NCI-H82 (cell line): ENCODE measurements at places on chromosomes 1 and 21.

GRCh38 chr1:27436204-27437159 lies 44.1 kb downstream of the GPR3 start:
- DNase-seq: peak; percentile 21

DNA sequence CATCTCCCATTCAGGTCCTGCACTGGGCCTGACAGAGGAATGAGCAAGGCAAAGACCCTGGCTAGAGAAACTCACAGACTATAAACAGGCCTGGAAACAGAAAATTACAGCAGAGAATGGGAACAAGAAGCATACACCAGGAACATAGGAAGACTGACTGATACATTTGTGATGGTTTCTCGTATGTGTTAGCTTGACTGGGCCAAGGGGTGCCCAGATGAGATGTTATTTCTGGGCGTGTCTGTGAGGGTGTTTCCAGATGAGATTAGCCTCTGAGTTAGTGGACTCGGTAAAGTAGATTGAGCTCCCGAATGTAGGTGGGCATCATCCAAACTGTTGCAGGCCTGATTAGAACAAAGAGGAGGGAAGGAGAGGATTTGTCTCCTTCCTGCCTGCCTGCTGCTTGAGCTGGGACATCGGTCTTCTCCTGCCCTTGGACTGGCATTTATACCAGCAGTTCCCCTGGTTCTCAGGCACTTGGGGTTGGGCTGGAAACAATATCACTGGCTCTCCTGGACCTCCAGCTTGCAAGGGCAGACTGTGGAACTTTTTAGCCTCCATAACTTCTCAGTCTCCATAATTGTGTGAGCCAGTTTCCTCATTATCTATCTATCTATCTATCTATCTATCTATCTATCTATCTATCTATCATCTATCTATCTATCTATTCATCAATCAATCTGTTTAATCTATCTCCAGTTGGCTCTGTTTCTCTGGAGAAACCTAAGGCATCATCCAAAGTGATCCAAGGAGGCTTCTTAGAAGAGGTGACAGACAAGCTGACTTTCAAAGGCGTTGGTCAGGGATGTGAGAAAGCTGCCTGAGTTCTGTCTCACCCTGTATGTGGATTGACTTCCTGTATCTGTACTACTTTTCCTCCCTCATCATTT lies 9.7 kb upstream of the FOXO6 start:
- no peak for DNase-seq

- DNase-seq: no peak
Observed at GRCh38 chr1:18583326-18583941, 47.2 kb upstream of the PAX7 start.

- no peak for DNase-seq
Observed at GRCh38 chr21:27582948-27583430, 616.1 kb upstream of the ADAMTS5 start.

DNA sequence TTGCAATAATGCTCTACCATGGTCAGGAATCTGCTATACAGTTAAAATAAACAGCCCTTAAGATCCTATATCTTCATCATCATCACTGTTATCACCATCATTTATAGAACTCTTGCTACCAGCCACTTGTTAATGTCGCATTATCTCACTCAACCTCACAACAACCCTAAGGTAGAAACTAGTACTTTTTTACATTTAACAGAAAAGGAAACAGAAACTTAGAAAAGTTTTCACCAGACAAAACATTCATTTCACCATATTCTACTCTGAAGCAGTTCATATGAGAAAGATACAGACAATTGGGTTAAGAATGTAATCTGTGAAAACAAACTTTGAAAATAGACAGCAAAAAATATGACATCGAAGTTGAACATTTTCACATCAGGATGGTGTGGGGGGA lies 262.6 kb downstream of the ATG4C start:
- DNase-seq: no peak

DNA sequence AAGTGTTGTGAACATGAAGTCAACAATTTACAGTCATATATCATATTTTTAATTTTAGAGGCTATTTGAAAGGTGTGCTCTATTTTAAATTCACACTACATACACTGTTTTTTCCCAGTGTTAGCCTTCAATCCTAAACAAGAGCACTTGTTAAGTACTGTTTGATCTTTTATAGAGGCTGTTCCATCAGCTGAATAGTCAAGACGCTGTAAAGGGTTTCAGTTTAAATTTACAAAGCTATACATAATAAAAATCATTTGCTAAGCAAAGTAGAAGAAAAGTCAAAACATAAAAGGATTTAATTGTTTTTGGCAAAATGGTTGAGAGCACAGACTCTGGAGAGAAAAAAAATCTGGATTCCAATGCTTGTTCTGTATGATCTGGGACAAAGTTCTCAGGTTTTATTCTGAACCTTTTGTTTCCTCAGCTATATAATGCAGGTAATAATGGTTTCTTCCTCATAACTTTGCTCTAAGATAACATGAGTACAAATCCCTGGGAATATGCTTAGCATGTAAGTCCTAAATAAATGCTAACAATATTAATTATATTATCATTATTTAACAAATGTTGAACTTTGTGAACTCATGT lies 44.3 kb downstream of the RBM11 start:
- no peak for DNase-seq

DNA sequence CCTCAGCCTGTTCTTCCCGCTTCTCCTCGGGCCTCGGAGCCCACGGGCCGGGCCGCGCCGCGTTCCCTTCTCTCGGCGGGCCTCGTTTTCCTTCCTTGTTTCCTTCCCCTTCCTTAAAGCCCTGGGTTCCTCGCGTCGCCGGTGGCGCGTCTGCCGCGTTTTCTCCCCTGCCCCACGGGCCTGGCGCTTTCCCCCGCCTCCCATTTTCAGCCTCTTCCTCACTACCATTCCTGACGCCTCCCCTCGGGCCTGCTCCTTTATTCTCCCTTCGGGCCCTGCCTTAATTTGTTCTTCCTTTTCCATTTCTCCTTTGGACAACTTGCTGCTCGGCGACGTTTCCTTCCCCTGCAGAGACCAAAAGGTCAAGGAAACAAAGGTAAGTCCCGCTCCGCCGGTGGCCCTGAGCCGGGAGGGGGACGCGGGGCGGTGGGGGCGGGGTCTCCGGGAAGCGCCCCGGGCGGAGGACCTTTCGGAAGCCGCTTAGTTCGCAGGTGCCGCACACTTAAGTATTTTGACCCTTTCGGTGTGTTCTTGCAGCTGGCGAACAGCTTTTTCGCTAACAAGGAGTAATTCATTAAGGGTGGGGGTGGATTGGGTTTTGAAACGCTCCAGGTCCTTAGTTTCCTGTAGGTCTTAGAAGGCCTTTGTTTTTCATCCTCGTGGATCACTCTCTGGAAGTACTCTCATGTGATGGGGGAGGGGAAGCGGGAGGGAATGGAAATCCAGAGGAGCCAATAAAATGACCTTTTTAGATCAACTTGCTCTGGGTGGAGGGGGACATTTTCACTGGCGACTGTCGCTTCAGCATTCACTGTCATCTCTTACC lies 780 bp downstream of the YTHDF2 start:
- peak; percentile 87 for DNase-seq

DNA sequence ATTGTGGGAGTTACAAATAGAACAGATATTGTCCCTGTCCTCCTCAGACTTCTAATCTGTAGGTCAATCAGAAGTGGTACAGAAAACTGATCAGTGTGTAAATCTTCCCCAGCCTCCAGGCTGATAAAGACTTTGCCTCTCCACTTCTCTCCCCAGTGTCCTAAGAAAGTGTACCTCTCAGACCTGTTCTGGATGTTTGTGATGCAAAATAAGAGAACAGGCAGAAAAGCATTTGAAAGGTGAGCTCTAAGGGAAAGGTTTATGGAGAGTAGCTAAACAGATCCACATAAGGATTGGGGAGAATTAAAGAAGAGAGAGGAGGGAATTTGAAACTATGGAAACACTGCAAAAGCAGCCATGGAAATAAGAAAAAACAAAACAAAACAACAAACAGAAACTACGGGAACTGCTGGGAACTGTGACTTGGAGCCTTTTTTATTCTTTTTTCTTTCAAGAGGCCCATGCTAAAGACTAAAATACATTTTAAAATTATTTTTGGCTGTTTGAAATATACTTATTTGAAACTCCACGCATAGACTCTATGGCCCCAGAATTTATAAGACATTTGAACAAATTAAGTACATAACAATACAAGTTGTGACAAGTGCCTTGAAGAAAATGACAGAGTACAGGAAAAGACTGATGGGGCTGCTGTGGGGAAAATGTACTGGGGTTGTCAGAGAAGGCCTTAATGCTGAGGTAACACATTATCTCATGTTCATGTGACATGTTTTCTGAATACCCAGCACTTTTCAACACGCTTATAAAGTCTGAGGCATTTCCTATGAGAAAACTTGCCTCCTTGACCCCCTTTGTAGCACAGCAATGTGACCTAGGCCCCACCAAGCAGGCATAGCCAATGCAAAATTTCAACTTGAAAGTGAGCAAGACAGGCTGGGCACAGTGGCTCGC lies 51.2 kb downstream of the TRAF5 start:
- DNase-seq: no peak

DNA sequence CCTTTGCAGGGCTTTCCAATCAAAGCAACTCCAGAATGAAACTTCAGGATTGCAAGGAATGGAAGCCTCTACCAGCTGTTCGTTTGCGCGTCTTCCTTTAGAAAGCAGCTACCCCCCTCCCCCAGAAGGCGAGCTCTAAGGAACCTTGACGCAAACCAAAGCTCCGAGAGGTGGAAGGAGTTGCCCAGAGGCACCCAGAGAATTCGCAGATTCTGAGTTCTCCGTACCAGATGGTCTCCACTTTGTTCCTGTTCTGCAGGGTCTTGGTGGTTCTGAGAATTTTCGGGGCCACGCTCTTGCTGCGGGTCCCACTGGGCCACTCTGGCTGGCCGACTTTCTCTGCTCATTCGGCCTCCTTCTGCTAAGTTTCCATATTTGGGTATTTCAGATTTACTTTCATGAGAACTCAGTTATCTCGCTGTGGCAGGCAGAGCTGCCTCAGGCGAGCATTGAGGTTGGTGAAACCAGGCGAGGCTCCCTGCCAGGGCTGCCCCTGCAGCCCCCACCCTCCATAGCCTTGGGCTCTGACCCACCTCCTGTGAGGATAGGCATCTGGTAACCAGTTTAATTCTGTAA lies 801 bp downstream of the TRAF5 start:
- peak; percentile 81 for DNase-seq

DNA sequence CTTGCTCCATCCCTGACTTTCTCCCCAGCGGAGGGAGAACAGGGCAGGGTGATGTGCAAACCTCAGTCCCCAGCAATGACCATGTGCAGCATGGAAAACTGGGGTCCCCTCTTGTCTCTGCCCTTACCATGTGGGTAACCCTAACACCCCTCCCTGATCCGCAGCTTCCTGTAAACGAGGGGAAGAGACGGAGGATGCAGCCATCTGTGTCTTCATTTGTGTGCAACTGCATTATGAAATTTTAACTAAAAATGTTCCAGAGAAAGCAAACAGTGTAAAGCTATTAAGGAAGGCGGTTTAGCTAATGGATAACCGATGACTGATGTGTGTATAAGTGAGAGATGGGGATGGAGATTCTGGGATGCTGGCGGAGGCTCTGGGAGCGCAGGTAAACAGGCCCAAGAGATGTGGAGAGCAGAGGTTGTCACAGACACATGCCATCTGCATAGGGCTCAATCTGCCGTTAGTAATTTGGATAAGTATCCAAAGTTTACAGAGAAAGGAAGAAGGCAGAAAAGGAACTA lies 206.6 kb downstream of the DSCAM start:
- DNase-seq: peak; percentile 39

GRCh38 chr1:183289051-183289496 lies 103.0 kb downstream of the LAMC2 start:
- no peak for DNase-seq

- peak; percentile 68 for DNase-seq
Observed at GRCh38 chr1:234585330-234586055, 24.5 kb downstream of the IRF2BP2 start.

DNA sequence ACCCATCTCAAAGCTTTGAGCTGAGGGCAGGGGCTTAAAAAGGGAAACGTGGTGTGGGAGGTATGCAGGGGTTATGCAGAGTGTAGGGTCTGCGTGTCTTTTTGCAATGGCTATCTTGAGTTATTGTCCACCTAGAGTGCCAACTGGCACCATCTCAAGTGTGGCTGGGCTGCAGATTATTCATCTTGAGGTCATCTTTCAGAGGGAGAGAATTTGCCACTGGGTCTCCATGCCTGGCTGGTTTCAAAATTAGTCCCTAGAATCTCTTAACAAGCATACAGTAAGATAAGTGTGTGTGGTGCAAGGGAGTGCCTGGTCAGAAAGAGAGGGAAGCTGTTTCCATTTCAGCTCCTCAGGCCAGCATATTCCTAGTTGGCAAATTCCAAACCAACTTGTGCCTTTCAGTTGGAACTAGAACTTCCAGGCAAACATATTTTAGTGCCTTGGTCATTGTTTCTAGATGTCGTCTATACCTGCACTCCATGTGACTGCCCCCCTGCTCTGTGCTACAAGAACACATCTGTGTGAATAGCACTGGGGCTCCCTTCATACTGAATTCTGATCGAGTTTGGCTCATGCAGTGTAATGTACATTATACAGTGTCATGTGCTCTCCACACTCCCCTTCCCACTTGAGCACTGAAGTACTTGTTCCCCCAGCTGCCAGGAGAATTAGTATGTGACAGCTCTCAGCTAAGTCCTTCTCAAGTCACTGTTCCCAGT lies 5.0 kb upstream of the OR2T8 start:
- DNase-seq: no peak

DNA sequence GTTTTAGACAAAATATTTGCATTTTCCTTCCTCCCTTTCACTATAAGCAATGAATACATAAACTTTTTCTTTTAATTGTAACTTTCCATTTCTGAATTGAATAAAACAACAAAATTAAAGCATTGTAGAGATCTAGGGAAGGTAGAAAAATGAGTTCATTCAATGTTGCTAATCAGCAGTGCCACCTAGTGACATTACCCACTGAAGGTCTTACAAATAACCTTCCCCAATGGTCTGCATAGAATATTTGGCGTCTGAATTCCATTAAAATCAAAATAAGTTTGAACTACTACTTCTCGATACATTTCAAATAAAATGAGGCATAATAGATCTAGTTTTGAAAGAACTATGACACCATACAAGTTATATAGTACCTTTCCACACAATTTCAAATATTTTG lies 19.6 kb downstream of the FH start:
- DNase-seq: peak; percentile 72

- DNase-seq: peak; percentile 68
Observed at GRCh38 chr1:9196129-9197040, 38.2 kb upstream of the H6PD start.

GRCh38 chr1:87330885-87331364 lies 2.2 kb downstream of the LMO4 start:
- no peak for DNase-seq

DNA sequence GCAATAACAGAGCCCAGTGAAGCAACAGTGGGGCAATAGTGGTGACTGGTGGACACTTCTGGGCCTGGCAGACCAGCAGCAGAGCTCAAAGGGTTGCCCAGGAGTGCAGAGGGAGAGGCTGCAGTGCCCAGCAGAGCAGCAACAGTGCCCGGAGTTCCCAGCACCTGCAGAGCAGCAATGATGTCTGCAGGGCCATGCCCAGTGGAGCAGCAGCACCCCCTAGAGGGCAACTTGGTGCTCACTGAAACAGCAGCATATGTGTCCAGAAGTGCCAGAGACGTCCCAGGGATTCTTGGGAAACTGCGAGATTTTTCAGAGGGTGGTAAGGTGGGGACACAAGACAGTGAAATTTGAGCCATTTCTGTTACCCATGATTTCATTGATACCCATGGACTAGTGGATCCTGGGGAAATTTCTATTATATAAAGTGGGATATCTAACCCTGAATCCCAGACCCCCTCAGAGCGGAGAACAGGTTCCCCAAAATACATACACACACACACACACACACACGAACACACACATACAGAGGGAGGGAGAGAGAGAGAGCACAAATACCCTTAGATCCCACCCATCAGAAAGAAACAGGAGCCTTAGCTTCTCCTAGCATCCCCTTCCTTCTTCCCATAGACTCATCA lies 156.9 kb upstream of the GJB5 start:
- peak; percentile 83 for DNase-seq

GRCh38 chr1:78665809-78666208 lies 16.2 kb downstream of the IFI44 start:
- DNase-seq: no peak
